Pons (tissue), 1 donor: ENCODE measurements at places on chromosomes 11 and 22.

- DNase-seq: peak; percentile 4
Measured at GRCh38 chr11:64229744-64230170, 591 bp upstream of the DNAJC4 start.

DNA sequence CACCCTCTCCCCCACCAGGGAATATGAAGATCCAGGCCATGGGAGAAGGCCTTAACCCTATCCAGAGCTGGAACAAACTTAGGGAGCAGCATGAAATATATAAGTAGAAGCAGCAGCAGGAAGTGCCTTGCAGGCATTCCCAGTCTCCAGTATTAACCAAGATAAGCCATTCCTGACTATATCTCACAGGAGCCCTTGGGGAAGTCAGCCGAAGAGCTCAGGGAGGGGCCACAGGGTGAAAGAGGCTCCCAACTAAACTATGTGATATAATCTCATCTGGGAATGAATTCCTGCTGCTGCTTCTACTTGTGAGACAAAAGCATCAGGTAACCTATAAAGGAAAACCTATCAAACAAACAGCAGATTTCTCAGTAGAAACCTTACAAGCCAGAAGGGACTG, 36.1 kb upstream of the GUCY1A2 start:
- DNase-seq: no peak

DNA sequence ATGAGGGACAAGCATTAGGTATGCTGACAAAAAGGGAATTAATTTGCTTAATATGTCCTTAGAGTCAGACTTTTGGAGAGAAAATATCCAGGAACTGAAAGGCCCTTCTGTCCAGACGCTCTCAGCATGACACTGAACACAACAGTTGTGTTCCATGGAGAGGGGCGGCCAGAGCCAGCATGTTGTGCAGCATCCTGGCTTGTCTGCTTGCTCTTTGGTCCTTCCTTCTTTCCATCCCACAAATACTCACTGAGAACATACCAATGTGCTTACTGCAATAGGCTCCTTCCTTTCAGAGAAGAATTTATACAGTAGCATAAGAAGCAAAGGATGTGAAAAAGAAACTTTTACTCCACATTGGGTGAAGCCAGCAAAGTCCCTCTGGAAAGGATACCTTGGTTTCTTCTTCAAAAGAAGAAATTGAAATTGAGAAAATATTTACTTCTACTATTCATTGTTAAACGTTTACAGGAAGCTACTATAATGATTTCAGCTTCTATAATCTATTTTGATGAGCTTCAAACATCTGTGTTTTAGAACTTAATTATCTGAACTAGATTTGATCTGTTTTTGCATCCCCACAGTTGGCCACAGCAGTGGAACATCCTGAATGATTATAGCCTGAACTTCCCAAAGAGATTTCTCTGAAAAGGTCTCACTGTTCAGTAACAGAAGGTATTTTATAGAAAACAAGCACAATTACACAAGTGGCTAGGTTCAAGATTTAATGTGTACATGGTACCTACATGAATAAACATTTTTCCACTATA, 304.1 kb upstream of the PITPNB start:
- DNase-seq: no peak

GRCh38 chr11:86197448-86197847, 47.1 kb upstream of the EED start:
- no peak for DNase-seq

GRCh38 chr11:10462746-10463300, 7.8 kb downstream of the AMPD3 start:
- no peak for DNase-seq

DNA sequence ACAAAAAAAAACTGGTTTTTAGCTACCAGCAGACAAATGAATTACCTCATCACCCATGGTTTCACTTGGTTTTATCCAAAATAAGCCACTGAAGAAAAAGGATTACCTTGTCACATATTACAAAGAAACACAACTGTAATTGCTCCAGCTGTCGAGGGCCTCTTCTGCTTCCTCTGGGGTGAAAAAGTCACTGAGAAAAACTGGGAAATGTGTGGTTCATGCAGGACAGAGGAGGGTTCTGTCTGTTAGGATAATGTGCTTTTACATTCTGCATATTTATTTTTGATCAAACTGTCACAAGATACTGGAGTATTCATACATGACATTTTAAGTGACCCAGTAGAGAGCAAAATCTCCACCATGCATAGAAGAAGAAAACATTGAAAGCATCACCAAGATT, 211.7 kb downstream of the NAV2 start:
- DNase-seq: no peak

DNA sequence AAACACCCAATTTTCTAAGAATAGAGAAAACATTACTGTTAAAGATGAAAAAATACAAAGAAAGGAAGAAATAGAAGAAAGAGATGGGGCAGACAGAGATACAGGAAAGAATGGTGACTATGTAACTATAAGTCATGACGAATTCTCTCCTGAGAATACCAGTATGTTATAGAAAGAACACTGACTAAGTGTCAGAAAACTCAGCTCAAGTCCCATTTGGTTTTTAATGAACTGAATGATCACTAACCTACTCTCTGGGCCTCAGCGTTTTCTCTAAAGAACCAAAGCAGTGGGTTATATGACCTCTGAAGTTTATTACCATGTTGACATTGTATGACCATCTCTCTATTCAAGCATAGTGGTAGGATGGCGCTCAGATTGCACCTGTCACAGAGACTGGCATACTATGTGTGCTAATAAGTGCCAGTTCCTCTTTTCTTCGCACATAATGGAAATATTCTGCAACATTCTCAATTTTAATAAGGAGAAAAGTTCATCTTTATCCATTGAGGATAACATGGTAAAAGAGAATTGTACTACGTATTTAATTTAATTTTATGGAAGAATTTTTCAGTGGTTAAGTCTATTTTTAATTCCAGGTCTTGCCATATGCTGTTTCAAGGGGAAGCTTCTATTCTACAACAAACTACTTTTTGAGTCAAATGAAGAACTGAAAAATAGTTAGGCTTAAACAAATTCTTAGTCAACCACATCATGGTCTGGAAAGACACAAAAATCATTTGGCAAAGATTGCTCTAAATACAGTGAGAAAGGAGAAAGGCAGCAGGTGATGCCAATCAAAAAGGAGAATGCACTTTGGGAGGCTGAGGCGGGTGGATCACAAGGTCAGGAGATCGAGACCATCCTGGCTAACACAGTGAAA, 25.0 kb upstream of the EED start:
- DNase-seq: no peak

- peak; percentile 49 for DNase-seq
Measured at GRCh38 chr11:8871171-8871775, 39.7 kb upstream of the AKIP1 start.

DNA sequence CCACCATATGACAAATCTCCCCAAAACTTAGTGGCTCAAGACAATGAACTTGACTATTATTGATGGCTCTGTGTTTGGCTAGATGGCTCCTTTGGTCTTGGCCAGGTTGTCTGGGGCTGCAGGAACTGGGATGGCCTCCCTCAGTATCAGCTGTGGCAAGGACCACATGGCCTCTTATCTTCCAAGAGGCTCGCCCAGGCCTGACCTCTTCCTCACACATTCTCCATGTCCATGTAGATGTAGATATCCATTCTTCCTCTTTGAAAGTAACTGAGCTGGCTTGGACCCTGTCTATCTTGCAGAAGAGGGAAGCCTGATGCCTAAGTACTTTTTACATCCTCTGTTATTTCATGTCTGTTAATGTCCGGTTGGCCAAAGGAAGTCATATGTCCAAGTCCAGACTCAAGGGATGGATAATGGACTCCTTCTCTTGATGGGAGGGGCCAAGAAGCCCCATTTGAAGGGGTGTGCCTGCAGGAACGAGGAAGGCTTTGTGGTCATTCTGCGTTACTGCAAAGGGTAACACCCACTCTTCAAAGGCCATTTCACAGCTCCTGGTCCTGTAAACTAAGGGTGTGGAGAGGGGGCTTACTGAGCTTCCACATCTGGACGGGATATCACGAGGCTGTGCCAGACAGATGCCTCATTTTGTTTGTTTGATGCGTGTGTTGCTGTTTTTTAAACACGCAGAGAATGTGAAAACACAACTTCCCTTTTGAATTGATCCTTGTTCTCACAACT, 87.1 kb downstream of the GRIK4 start:
- no peak for DNase-seq

DNA sequence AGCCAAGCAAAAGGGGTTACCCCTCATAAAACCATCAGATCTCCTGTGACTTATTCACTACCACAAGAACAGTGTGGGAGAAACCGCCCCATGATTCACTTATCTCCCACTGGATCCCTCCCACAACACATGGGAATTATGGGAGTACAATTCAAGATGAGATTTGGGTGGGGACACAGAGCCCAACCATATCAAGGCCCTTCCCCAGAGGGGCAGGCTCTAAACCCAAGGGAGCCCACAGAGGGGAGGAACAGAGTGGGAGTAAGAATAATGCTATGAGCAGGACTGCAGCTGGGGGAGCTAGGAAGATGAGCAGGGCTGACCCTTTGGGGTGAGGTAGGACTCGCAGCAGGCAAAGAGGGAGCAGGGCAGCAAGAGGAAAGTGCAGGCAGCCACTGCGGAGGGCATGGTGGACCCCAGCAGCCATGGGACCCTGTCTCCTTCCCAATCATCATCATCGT, 59.3 kb downstream of the CD82 start:
- no peak for DNase-seq

DNA sequence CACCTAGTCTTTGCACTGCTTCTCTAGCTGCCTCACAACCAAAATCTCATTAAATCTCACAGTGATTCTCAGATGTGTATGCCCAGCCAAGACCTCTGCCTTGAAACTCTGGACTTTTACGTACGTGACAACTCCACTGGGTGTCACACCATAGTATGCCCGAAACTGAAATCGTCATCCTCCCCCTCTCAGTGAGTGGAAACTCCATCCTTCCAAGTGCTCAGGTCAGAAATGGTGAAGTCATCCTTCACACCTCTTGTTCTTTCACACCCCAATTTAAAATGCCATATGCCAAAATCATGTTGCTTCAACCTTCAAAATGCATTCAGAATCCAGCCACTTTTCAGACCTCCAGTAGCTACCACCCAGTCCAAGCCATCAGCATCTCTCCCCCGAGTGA, 42.5 kb downstream of the SFI1 start:
- DNase-seq: no peak

DNA sequence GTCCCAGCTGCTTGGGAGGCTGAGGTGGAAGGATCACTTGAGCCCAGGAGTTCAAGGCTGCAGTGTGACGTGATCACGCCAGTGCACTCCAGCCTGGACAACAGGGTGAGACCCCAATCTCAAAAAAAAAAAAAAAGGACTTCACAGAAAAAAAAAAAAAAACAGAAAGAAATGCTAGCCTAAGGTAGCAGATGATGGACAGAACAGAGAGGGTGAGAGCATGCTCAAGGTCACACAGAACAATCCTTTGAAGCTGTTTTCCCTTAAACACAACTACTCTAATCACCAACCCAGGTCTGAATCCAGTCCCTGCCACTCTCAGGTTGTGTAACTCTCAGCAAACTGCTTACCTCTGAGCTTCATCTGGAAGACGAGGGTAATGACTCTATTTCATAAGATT, 9.7 kb downstream of the ZMAT5 start:
- DNase-seq: no peak

DNA sequence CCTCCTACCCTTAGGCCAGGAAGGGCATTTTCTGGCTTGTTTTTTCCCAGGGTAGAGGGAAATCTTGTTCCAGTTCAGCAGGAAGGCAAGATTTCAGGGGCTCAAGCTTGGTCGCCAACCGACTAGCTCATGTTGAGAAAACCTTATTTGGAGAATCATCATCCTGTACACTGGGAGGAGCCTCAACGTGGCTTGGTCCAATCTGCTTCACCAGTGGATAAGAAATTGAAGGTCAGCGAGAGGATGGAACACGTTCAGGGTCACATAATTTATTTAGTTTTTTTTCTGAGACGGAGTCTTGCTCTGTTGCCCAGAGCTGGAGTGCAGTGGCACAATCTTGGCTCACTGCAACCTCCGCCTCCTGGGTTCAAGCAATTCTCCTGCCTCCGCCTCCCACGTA, 20.5 kb downstream of the FADS2 start:
- no peak for DNase-seq

DNA sequence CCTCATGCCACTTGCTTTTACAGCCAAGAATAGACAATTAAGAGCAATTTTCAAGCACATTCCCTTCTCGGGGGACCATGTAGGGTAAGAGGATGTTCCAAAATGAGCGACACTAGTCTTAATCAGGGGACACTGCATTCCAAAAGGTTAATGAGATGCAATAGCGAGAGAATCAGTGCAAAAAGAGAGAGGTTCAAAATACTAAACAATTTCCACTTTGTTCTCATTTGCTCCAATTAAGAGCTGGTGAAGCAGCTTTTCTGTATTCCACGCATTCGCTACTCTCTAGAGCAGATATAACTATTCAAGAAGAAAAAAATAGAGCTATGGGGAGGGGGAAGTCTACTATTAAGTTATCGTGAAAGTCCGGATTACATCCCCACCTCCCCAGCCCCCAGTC, 811 bp downstream of the LRRC4C start:
- DNase-seq: peak; percentile 25

DNA sequence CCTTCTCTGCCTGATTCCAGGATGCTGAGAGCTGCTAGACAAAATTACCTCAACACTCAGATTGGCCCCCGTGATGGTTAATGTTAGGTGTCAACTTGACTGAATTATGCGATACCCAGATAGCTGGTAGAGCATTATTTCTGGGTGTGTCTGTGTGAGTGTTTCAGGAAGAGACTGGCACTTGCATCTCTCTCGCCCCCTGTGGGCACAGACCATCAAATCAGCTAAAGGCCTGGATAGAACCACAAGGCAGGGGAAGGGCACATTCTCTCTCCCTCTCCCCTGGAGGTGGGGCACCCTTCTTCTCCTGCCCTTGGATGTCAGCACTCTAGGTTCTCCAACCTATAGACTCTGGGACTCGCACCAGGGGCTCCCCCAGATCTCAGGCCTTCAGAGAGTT, 79.7 kb downstream of the KIRREL3 start:
- no peak for DNase-seq

DNA sequence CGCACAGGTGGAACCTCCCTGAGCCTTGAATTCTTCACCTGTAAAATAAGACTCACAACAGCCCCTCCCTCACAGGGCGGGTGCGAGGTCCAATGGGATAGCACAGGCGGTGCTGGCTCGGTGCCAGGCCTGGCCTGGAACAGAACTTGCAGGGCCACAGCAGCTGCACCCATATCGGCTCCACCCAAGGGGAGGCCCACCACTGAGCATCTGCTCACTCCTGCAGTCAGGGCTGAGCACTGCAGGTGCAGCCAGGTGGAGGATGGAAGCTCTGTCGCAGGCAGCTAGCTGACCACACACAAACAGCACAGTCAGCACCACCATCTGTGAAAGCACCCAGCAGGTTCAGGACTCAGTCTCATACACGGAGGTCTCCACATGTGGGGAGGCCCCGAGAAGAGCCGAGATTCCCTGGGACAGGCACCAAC, 19.6 kb downstream of the VPS37C start:
- no peak for DNase-seq

DNA sequence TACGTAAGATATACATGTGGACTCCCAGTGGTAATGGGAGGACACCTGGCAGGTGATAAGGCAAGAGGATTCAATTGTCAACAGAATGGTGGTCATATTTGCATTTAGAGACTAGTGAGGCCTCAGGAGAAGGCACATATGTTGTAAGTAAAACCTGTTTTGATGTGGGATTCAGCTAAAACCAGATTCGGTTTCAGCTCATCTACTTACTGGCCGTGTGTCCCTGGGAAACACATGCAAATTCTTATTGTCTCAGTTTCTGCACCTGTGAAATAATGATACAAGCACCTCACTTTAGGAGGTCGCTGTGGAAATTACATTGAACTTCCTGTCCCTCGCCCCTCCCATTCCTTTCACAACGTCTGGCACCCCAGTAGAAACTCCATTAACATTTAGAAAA, 78.9 kb upstream of the FIBIN start:
- DNase-seq: no peak

- DNase-seq: no peak
Measured at GRCh38 chr11:10441652-10442503, 13.2 kb upstream of the AMPD3 start.
